Ecto neural progenitor cell (in vitro differentiated cells): ENCODE measurements at places on chromosomes 3 and 15.
A peak's percentile ranks its signal among the peaks of the same experiment; 100 is the strongest.

DNA sequence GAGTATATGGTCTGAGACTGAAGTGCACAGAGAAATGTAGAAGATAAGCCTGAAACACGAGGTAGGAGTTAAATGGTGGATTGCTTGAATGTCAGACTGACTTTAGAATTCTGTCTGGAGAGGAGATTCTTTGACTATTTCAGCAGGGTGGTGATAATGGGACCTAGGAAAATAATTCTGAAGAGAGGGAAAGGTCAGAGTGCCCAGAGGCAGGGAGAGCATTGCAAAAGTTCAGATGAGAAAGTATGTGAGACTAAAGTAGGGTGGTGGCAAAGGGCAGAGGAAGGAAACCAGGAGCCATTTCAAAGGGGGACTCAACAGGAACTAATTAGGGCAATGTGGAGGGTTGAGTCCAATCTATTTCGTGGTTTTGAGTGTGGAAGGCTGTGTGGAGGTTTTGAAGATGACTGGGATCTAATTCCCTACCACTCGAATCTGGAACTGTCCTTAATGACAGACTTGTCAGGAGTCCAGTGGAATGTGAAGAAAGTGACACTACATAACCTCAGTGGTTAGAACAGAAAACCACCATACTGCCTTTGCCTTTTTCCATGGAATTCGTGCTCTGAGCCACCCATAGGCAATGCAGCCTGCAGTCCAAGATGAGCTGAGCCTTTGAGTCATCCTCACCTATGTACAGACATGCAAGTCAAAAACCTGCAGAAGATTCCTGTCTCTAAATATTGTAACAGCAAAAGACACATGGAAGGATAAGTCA, 16.1 kb downstream of the CPOX start:
- DNase-seq, result no peak

- DNase-seq, result no peak
These were observed 95.5 kb downstream of the DPH6 start for GRCh38 chr15:35450492-35450891.

DNA sequence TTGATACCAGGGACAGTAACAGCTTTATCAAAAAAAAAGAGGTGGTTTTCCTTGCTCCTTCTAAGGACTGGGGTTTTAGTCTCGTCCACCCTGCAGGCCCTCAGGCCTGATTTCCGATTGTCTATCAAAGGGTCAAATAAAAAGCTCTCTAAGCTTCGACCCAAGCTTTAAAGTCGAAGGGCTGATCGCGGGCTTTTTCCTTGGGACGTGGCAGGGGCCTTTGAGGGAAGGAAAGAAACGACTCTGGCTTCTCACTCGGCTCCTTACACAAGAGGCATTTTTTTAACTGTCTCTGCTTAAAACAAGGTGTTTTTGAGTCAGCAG, 354 bp upstream of the KLHL24 start:
- no peak for DNase-seq

DNA sequence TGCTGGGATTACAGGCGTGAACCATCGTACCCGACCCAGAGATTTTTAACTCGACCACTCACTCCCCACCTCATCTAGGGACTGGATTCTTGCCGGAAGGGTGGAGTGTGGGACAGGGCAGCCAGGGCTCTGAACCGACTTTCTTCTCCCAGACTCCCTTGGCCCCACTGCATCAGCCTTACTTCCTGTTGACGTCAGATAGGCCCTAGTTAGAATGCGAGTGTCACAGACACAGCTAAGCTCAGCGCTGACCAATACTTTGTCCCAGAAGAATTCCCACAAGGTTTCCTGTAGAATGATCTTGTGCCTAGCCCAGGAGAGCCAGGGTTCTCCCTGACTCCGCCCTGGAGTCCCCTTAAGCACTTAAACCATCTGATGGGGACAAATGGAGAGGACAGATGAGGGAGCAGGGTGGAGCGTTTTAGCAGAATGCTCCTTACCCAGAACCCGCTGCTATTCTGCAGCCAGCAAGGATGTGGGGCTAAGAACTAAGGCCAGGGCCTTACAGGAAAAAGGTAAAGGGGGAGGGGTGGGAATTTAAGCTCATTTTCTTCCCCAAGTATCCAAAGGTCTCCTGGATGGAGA, 5.8 kb upstream of the TUSC2 start:
- DNase-seq, result no peak

- DNase-seq, result no peak
These were observed 90.2 kb downstream of the LINGO1 start for GRCh38 chr15:77542491-77543001.

GRCh38 chr3:48436477-48436787, 3.5 kb downstream of the CCDC51 start:
- DNase-seq, result no peak

DNA sequence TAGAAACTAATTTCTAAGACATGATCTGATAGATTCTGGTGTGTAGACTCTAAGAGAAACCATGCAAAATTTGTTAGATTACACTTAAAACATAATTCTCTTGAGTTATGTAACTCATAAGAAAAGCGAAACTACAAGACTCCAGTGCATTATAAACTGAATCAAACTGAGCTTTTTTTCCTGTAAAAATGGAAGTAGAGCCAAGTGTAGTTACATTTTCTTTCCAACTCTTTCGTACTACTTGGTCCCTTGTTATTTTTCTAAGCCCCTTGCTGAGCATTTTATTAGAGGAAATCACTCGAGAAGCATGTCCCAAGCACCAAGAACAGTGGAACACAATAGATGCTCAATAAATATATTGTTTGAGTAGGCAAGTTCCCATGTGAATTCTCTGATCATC, 130.2 kb downstream of the GADL1 start:
- DNase-seq, result no peak

DNA sequence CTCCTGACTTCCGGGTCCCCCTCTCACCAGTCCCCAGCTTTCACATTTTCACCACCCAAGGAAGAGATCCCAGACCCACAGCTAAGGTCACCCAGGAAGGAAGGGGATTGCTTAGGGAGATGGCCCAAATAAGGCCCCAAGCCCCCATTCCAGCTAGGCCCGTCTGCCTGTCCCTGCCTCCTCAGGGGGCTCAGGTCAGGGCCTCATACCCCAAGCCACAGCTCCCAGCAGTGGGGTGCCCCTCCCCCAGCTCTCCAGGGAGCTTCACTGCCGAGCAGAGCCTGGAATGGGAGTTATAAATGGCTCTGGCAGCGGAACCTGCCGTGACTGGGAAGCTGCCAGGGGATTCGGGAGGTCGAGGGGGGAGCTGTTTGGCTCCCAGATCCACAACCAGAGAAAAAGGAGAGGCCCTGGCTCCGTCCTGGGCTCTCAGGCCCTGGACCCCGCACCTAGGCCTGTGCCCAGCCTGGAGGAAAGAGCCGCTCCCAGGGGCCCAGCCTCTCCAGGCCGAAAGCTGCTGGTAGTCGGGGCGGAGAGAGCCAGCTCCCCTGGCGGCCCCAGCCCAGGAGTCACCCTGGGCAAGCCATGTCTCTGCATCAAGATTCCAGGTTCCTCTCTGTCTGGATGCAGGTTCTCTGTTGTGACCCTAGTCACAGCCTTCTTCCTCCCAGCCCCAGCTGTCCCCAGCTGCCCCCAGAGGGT, 550 bp downstream of the CCDC9B start:
- DNase-seq, result no peak

- no peak for DNase-seq
These were observed 1.5 kb downstream of the MYL3 start for GRCh38 chr3:46861605-46862368.

GRCh38 chr3:49327485-49327884, 12.4 kb downstream of the USP4 start:
- DNase-seq, result no peak

DNA sequence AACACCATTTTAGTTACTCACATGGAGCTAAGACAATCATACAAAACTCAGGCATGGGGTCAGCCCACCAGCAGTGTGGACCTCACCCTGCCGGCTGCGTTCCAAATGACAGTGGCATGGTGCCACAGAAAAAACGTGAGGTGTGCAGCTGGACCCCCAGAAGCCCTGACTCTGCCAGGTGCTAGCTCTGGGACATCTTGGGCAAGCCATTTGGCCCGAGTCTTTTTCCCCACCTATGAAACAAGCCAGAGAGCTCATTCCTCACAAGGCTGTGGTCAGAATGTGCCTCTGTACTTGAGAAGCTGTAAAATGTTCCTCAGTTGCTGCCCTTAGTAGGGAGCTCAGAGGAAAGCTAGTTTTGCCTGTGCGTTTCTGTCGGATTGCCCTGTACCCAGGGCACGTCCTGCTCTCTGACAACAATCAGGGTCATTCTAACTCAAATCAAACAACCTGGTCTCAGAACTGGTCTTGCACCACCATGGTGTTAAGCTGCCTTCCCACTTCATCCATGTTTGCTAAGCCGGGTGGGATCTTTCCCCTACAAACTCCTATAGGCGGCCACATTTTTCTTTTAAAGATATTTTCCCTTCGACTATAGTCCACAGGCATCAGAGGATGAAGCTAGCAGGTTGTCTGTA, 44.9 kb downstream of the LIPC start:
- DNase-seq, result no peak

GRCh38 chr3:39275963-39276593, 3.8 kb downstream of the CX3CR1 start:
- DNase-seq, result peak; percentile 29

GRCh38 chr3:10280571-10280970, 12.2 kb downstream of the GHRL start:
- no peak for DNase-seq

DNA sequence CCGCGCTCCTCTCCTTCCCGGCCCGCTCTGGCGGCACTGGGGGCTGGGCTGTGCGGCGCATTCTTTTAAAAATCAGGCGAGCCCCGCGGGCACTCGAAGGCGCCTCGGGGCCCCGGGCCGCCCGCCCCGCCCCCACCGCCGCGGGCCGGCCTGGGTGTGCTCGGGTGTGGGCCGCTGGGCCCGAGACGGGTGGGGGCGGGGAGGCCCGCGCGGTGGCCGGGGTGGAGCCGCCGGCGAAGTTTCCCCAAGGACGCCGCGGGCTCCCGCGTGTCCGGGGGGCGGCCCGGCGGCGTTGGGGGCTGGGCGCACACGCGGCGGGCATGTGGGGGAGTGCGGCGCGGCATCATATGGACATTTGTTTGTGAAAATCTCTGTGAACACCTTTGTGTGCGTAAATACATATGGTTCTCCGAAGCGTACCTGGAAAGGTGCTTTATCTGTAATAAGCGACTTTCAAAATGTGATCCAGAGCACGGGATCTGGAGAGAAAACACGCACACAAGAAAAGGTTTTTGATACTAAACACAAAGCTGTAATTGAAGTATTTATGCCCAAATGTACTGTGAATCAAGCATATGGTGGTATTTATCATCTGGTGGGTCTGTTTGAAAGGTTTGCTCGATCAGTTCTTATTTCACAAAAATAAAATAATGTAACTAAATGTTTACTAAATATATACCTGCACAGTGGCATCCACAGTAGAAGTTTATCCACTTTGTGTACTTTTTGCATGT, 612 bp upstream of the TBL1XR1 start:
- no peak for DNase-seq

GRCh38 chr3:11807686-11808085, 39.0 kb downstream of the TAMM41 start:
- no peak for DNase-seq

- DNase-seq, result no peak
These were observed 39.0 kb upstream of the TRAK1 start for GRCh38 chr3:42052132-42052483.

DNA sequence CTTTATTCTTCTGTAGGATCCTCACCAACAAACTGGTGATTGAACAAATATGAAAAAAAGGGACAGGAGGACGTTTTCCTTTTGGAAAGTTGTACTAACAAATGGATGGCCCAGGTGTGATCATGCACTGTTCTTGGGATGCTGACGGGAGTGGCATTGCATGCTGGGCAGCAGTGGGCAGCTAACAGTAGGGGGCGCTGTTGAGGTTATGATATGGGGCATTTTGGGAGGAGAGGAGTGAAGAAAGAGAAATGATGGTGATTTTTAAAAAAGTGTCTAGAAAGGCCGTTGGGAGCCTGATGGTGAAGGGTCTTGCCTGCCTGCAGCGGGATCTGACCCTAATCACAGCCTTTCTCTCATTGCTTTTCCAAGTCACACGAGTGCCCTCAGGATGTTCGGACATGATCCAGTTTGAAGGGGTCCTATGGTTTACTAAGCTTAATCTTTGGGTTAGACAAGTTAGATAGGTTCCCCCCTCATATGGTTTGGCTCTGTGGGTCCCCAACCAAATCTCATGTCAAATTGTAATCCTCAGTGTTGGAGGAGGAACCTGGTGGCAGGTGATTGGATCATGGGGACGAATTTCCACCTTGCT, 46.2 kb upstream of the PRTG start:
- DNase-seq, result no peak

GRCh38 chr3:170699158-170700053, 113.5 kb upstream of the SLC7A14 start:
- DNase-seq, result no peak

GRCh38 chr3:30044515-30044914, 561.9 kb upstream of the TGFBR2 start:
- DNase-seq, result no peak

GRCh38 chr3:130276203-130276803, 69.2 kb upstream of the COL6A5 start:
- DNase-seq, result no peak

DNA sequence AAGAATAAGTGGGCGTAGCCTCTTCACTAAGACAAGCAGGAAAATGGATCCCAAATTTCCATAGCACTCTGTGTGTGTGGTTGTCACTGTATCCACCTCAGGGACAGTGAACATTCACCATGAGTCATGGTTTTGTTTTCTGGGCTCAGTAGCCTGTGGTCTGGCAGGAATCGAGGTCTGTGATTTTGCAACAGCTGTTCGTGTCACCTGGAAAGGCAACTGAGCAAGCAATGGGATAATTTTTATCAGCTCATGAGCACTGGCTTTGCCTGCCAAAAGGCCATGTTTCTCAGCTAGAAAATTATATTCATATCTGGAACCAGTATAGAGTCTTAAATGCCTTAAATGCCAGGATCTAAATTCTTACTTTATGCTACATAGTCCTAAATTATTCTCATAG, 60.9 kb downstream of the STRIT1 start:
- DNase-seq, result no peak

- no peak for DNase-seq
These were observed 98.7 kb downstream of the PLD1 start for GRCh38 chr3:171711461-171712170.

DNA sequence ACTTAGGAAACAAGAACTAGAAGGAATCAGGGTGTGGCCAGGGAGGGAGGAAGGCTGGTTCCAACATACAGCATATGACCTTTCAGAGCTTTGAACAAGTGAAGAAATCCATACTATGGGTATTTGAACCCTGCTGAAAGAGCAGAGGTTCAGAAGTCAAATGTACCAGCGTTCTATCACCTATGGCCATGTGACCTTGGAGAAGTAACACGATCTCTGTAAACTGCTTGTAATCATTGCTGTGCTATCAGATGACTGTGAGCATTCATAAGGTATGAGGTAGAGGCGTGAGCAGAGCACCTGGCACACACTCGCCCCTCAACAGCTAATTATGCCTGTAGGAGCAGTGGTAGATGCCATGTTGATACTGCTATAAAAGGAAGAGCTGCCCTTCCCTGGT, 55.2 kb downstream of the KLHL6 start:
- DNase-seq, result no peak
